Thyroid gland (tissue), 4 donors: ENCODE measurements at places on chromosomes 5 and 9. TPM values are rescaled to one million over a fixed set of nuclear protein-coding genes. Genes with fewer than 3 reads are reported as not detected.

GRCh38 chr5:135365281-135365680, 33.8 kb downstream of the MACROH2A1 start:
- H3K27me3 ChIP-seq = no peaks in the 10 kb centered on the region
- no peak overlapping the region for H3K4me3 ChIP-seq
- peaks cover 23% of the 10 kb centered on the region for H3K36me3 ChIP-seq
- no peak overlapping the region for H3K27ac ChIP-seq
- H3K4me1 ChIP-seq = peaks cover 6% of the 10 kb centered on the region

Gene ESM1
- total RNA-seq = not detected

DNA sequence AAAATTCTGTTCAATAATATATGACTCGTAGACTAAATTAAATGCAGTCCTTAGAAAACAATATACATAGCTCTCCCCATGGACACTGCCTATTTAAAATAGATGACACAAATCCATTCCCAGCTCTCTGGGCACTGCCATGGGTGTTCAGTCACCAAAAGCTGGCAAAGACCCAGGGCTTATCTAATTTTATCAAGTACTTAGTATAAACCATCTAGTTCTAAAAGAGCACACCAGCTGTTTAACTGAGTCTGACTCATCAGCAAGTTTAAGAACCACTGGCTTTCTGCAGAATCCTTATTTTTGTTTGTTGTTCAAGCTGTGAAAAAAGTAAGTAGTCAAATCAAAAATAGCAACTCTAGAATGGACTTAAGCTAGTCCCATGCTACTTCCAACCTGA, 107.6 kb downstream of the PLPP1 start:
- DNase-seq = peak; percentile 46
- no peak overlapping the region for H3K27ac ChIP-seq
- peaks cover 41% of the 10 kb centered on the region for H3K36me3 ChIP-seq
- peaks cover 7% of the 10 kb centered on the region for H3K4me1 ChIP-seq
- H3K4me3 ChIP-seq = no peak overlapping the region

GRCh38 chr5:5159282-5160103, 19.4 kb downstream of the ADAMTS16 start:
- DNase-seq = no peak
- no peaks in the 10 kb centered on the region for H3K4me1 ChIP-seq
- H3K4me3 ChIP-seq = no peak overlapping the region
- no peaks in the 10 kb centered on the region for H3K36me3 ChIP-seq

Gene CXCL14
- total RNA-seq = 57.0 TPM

GRCh38 chr5:82390088-82390487, 111.9 kb upstream of the RPS23 start:
- no peak overlapping the region for H3K4me3 ChIP-seq
- DNase-seq = no peak
- no peak overlapping the region for H3K27ac ChIP-seq
- H3K36me3 ChIP-seq = no peaks in the 10 kb centered on the region

DNA sequence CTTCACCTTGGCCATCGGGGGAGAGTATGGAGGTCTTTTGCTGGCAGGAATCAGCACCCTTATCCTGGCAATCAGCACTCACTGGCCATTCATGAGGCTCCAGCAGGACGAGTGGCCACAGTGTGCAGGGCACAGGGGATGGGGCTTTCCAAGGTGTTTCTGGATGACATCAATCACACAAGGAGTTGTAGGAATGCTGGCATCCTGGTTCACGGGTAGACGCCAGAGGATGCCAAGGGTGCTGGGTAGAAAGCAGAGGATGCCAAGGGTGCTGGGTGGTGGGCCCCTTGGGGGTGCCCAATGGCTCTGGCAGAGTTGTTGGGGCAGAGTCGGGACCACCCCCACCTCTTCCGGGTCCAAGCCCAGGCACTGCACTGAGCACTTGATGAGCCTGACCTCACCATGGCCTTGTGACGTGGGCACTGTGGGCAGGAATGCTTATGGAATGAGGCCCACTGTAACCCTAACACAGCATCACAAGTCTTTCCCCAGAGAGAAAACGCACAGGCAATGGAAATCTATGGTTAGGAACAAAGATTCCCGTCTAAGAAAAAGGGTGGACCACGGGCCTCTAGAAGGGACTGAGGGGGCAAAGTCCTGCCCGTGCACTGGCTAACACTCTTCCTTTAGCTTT, 29.1 kb downstream of the CEL start:
- no peak overlapping the region for H3K27ac ChIP-seq
- no peaks in the 10 kb centered on the region for H3K27me3 ChIP-seq
- no peaks in the 10 kb centered on the region for H3K36me3 ChIP-seq

- H3K4me3 ChIP-seq = no peak overlapping the region
- H3K27me3 ChIP-seq = no peaks in the 10 kb centered on the region
- no peak overlapping the region for H3K27ac ChIP-seq
- peaks cover 35% of the 10 kb centered on the region for H3K36me3 ChIP-seq
- no peak for DNase-seq
Measured at GRCh38 chr9:114592356-114592755, 4.8 kb downstream of the ATP6V1G1 start.

DNA sequence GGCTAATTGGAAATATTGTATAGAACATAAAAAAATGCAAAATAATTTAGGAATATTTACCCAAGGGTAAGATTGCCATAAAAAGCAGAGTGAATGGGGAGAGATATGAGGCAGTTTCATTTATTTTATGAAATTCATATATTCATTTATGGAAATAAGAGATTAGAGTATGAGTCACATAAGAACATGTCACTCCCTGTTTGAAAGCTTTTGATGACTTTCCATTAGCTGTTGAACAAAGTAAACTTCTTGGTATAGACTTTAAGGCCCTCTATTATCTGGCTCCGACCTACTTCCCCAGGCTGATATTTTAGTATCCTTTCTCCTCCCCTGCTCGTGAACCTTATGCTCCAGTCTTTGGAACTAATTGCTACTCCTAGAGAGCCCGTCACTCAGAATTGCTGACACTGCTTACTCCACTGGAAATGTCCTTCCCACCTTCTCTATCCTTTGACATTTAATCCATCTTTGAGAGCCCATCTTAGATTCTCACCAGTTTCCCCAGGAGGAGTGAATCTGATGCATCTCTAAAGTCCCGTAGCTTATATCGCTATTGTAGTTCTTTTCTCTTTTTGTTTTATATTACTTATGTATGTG, 8.9 kb upstream of the ACTBL2 start:
- H3K4me1 ChIP-seq = peaks cover 6% of the 10 kb centered on the region
- H3K27ac ChIP-seq = no peak overlapping the region
- H3K36me3 ChIP-seq = no peaks in the 10 kb centered on the region
- H3K27me3 ChIP-seq = no peaks in the 10 kb centered on the region
- no peak for DNase-seq
- H3K4me3 ChIP-seq = no peak overlapping the region

DNA sequence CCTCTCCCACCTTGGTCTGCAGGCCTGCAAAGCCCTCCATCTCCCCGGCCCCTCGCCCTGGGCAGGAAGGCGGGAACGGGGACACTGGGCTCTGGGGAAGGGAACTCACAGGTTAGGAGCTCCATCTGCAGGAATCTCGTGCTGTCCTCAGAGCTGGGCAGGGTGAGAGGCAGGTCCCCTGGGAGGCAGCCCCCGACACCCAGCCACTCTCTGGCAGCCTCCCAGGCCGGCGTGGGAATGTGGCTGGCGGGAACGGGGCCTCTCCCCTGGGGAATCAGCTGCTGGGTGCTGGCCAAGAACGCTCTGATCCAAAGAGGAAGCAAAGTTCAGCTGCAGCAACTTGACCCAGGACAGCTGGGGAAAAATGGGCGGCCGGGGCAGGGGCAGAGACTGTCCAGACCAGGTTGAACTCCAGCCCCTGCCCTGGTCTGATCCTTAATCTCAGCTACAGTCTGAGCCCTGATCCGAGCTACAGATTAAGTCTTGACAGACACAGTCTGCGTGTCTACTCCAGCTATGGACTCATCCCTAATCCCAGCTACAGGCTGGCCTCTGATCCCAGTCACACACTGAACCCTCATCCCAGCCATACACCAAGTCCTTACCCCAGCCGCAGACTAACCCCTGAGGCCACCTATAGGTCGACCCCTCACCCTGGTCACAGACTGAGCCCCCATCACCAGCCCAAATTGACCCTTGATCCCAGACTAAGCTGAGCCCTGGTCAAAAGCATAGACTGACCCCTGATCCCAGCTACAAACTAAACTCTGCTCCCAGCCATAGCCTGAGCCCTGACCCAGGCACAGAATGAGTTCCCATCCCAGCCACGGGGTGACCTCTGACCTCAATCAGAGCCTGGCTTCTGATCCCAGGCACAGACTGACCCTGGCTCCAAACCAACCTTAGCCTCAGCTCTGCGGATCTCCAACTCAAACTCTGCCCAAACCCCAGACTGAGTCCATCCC, 37.3 kb upstream of the EGFL7 start:
- H3K27me3 ChIP-seq = no peaks in the 10 kb centered on the region

Gene C5orf46
- total RNA-seq = not detected
